ENCODE measurements at places on chromosomes 16 and 17.

- no peak overlapping the region for H3K27ac ChIP-seq
- H3K27me3 ChIP-seq = no peaks in the 10 kb centered on the region
These were observed 199.1 kb downstream of the XYLT1 start for GRCh38 chr16:17271687-17272086.

- no peaks in the 10 kb centered on the region for H3K4me1 ChIP-seq
- no peaks in the 10 kb centered on the region for H3K36me3 ChIP-seq
- H3K4me3 ChIP-seq = no peak overlapping the region
These were observed 81.4 kb downstream of the GRIN2A start for GRCh38 chr16:10100829-10101228.

DNA sequence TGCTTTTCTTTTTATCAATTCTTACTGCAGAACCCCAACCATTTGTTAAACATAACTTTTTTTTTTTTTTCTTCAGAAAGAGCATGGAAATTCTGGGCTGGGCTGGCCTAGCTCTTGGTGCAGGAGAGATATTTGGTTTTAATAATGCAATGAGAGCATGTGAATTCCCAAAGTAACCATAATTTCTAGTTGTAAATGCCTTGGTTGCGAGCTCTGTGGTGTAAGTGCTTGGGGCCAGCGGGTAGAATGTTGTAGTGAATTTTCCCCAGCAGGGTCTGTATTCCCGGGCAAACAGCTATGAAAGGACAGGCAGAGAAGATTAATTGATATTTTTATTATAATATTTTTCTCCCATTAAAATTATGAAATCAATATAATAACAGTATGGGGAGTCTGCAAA is 465.6 kb downstream of the HS3ST4 start:
- H3K36me3 ChIP-seq = no peaks in the 10 kb centered on the region
- H3K27ac ChIP-seq = no peak overlapping the region
- no peak overlapping the region for H3K4me3 ChIP-seq
- H3K27me3 ChIP-seq = no peaks in the 10 kb centered on the region

GRCh38 chr16:10888320-10888937 is 11.4 kb downstream of the CIITA start:
- H3K4me1 ChIP-seq = peaks cover 7% of the 10 kb centered on the region
- no peak for DNase-seq
- no peaks in the 10 kb centered on the region for H3K27me3 ChIP-seq
- no peaks in the 10 kb centered on the region for H3K36me3 ChIP-seq

GRCh38 chr17:81380131-81380530 is 15.1 kb upstream of the BAHCC1 start:
- no peak overlapping the region for H3K27ac ChIP-seq
- no peak for DNase-seq
- H3K27me3 ChIP-seq = peaks cover 15% of the 10 kb centered on the region
- no peaks in the 10 kb centered on the region for H3K36me3 ChIP-seq
- no peak overlapping the region for H3K4me3 ChIP-seq

GRCh38 chr16:10678655-10679054 is 16.1 kb downstream of the TEKT5 start:
- DNase-seq = no peak
- H3K27ac ChIP-seq = no peak overlapping the region
- no peak overlapping the region for H3K4me3 ChIP-seq
- no peaks in the 10 kb centered on the region for H3K4me1 ChIP-seq
- no peaks in the 10 kb centered on the region for H3K36me3 ChIP-seq
- peaks cover 2% of the 10 kb centered on the region for H3K27me3 ChIP-seq

- no peaks in the 10 kb centered on the region for H3K27me3 ChIP-seq
- no peaks in the 10 kb centered on the region for H3K4me1 ChIP-seq
- no peak for DNase-seq
These were observed 461.1 kb upstream of the GOT2 start for GRCh38 chr16:59195242-59195641.
